Glomerular endothelial cell (primary cell): ENCODE measurements at places on chromosomes 7 and 10. TPM values are rescaled to one million over a fixed set of nuclear protein-coding genes. Genes with fewer than 3 reads are reported as not detected.
A peak's percentile ranks its signal among the peaks of the same experiment; 100 is the strongest.

DNA sequence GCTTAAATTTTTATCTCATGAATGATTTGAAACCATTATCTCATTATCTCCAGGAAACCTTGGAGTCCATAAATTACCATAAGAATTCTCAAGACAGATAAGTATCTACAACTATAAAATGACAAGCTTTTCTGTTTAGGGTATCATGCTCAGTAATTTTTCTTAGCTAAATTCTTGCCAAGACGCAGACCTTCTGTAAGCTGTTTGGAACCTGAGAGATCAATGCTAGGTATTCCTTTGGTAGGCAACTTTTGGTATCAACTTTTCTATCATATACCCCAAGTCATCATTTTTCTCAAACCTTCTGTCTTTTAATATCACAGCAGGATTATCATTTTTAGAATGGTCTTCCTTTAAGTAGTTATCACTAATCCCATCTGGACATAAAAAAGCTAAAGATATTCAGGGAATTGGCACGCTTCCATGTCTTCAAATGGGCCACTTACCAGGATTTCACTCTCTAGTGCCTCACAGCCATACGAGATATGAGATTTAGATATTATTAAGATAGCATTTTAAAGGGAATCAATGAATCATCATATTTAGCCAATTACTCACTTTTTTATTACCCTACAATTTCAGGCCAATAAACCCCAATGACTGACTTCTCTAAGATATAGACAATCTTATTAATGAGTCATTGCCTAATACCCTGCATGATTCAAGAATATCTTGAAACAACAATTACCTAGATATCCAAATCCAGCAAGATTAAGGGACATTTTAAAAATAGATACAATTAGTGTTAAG, 544.1 kb downstream of the HTR7 start:
- DNase-seq, result no peak

DNA sequence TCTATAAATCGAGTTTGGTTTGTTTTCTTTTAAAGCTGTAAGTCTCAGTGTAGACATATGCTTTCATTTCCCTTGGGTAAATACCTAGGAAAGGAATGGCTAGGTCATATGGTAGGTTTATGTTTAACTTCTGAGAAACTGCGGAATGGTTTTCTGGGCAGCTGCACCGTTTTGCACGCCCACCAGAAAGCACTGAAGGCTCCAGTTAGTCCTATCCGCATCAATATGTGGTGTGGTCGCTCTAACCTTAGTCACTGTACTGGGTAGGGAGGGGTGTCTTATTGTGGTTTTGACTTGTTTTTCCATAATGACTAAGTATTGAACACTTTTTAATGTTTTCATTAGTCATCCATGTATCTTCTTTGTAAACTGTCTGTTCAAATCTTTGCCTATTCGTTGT, 279.5 kb upstream of the AKR1E2 start:
- DNase-seq, result no peak

SLC26A5 gene
- total RNA-seq, result not detected in 2 replicates

GRCh38 chr7:119935418-119936025, 337.5 kb upstream of the KCND2 start:
- peak; percentile 41 for DNase-seq
